Muscle of leg (tissue), 16 donors: ENCODE measurements at places on chromosomes 5 and 9. TPM values are rescaled to one million over a fixed set of nuclear protein-coding genes. Genes with fewer than 3 reads are reported as not detected.
A peak's percentile ranks its signal among the peaks of the same experiment; 100 is the strongest.

WDR38 gene
- total RNA-seq, result 0.04 TPM

ZNG1A gene
- 37.7 TPM for total RNA-seq

PTBP3 gene
- total RNA-seq, result 11.3 TPM

PGM5 gene
- total RNA-seq, result 61.0 TPM

PRUNE2 gene
- 13.2 TPM for total RNA-seq

GRXCR2 gene
- not detected for total RNA-seq

SNCAIP gene
- 10.3 TPM for total RNA-seq

VCAN gene
- 248 TPM for total RNA-seq

NUTM2G gene
- total RNA-seq, result not detected

TNFSF15 gene
- total RNA-seq, result 0.35 TPM

GRCh38 chr5:38258042-38258318, 379 bp upstream of the EGFLAM start:
- no peak for DNase-seq

DNA sequence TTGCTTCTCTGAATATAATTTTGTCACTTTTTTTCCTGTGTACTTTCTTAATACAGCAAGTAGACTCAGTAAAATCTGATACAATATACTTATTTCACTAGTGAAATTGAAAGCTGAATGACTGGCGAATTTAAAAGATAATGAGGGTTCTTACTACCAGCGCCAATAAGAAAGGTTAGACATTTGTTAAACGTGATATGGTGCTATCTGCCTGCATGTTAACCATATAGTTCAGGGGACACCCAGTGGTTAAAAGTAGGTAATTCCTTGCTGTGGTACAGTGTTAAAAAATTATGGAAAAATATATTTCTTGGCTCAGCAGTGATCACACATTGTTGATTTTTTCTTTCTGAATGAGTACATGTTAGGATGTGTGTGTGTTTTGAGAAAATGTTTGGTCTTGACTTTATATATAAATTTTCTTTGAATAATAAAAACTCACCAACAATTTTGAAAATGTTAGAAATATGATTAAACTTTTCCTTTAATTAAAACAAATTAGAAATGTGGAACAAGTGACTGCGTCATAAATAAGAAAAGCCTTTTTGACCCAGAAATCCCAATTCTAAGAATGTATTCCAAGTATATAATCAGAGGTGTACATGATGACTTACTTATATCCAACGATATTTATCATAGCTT, 25.8 kb downstream of the CAST start:
- DNase-seq, result peak; percentile 43

DNA sequence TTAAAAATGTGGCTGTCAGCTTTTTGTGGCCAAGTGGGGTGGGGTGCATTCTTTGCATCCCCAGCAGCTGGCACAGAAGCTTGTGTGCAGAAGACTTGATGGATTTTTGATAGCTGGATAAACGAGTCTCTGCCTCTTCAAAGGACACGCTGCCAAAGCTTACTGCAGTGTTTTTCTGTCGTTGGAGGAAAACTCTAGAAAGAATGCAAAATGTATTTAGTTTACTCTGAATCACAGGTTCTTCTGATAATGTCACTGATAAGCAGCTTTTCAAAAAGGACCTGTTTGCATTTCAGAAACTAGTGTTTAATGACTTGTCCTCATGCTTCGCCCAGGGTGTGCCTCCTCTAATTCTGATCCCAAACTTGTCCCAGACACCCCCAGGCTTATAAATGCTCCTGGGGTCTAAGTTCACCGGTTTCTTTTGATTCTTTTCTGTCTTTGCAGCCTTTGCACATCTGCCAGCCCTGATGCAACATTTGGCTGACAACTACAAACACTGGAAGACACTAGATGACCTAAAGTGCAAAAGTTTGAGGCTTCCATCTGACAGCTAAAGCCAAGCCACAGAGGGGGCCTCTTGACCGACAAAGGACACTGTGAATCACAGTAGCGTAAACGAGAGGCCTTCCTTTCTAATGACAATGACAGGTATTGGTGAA, 66.0 kb downstream of the WDR41 start:
- DNase-seq, result peak; percentile 32

DNA sequence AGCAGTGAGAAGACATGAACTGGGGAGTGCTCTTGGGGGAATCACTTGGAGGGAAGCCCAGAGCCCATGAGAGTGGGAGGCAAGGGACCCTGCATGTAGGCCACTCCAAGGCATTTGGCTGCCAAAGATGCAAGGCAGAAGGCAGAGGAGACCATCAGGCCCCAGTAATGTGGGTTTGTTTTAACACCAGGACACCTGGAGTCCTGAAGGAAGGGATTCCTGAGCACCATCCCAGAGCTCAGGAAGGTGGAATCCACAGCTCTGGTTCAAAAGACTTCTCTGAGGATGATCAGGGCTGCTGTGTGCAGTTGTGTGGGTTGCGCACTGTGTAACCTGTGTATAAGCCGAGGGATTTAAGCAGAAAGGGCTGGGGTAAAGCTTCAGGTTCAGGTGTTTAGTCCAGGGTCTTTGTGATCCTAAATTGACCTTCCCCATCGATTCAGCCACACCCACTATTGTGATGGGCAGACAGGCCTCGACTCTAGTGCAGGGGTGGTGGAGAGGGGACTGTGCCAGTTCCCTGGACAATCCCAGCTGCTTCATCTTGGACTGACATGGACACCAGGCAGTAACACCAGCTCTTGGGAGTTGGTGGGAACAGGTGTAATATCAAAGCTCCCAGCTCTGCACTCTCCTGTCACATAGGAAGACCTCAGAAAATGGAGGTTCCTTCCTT, 11.0 kb downstream of the B4GALT7 start:
- DNase-seq, result no peak

- DNase-seq, result no peak
Observed at GRCh38 chr5:33921002-33921401, 15.2 kb upstream of the RXFP3 start.

- peak; percentile 62 for DNase-seq
Observed at GRCh38 chr5:9059920-9060691, 485.8 kb downstream of the SEMA5A start.

DNA sequence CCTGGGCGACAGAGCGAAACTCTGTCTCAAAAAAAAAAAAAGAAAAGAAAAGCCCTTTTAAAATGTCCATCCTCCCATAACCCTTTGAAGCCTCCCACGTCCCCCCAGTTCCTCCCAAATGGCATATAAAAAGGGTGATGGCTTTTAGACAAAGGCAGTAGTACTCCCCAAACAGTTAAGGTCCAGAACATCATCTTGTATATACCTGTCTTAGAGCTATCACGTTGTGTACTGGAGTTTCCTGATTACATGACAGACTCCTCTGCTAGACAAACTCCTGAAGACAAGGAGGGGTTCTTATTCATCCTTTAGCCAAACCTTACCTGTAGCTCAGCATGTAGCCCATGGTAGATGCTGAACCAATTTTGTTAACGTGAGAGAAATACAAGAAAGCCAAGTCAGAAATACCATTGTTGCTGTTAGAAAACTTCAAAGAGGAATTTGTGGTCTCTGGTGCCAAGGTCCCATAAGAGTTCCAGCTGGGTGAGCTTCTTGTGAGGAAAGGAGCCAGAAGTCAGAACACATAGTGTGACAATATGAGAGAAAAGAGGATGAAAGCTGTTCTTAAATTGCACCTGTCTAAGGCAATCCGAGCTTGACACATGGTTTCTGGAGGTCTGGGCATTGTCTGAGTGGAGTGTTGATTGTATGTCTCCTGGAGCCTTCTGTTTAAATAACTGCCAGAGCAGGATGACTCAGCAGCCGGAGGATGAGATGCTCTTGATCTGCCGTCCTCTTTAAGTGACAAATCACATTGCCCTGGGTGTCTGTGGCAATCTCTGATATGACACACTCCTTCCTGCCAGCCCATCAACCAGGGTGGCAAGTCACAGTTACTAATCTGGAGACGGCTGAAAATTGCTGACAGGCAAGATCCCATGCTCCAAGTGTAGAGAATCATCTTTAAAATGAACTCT, 69.1 kb downstream of the ARRDC3 start:
- peak; percentile 77 for DNase-seq

DNA sequence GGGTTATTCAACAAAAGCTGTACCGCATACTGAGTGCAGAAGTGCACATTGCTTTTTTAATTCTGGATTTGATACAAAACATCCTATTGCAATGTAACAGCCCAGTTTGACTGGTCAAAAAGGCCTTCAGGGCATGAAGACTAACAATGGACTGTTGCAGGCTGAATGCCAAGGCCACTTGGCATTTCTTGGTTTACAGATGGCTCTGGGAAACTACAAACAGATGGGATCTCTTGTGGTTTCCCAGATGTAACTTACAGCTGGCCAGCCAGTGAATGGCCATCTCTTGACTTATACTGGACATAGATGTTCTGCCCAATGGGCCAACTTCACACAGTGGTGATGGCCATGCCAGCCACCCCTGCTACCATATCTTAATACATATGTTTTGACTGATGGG, 36.8 kb downstream of the UGT3A2 start:
- DNase-seq, result peak; percentile 14

GRCh38 chr9:35350827-35351549, 138.9 kb upstream of the RUSC2 start:
- DNase-seq, result no peak

- no peak for DNase-seq
Observed at GRCh38 chr5:53009816-53010215, 20.7 kb downstream of the ITGA2 start.

- peak; percentile 82 for DNase-seq
Observed at GRCh38 chr5:80255431-80255810, 427 bp downstream of the SERINC5 start.

DNA sequence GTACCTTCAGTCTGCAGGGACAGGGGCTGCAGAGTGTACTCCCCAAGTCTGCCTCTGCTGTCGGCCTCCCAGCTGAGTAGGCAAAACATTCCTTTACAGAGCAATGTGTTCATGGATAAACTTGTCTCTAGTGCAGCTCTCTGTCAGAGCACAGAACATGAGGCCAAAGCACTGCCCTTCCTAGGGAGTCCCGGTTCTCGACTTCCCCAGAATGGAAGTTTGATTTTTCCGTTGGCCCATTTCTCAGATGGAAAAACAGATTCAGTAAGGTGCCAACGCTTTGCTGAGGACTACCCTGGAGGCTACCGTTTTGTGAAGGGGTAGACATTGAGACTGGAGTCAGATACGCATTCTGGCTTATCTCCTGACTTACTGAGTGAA, 422 bp upstream of the TRIM32 start:
- no peak for DNase-seq

DNA sequence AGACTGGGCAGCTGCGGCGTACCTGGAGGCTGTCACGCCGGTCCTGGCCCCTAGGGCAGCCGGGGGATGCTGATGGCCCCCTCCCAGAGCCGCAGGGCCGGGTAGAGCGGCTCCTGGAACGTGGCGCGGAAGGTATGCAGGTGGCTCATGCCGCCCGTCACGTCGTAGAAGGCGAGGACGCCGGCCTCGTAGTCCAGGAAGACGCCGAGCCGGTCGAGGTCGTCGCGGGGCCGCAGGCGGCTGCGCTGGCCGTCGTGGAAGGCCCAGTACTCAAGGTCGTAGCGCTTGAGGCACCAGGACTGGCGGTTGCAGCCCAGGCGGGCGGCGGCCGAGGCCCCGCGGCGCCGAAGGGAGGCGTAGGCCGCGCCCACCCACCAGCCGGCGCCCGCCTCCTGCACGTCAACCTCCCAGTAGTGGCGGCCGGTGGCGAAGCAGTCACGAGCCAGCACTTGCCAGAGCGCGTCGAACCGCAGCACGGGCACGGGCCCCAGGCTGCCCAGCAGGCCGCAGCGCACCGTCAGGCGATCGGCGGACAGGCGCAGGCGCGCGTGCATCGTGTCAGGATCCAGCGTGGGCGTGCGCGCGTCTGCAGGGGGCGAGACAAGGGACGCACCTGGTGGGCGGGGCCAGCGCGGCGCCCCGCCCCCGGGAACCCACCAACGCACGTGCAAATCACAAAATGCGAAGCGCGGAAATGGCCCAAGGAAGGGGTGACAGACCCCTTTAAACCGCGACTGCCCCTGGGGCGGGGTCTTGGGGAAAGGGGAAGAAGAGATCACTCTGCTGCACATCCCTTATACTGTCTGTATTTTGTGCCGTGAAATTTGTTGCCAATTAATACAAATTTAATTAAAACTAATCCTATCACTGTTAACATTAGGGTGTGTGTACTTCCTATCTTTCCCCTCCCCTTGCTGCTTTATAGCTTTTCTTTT, 31.2 kb downstream of the NANS start:
- peak; percentile 62 for DNase-seq

GRCh38 chr9:86093788-86094555, 5.4 kb downstream of the GOLM1 start:
- peak; percentile 18 for DNase-seq

DNA sequence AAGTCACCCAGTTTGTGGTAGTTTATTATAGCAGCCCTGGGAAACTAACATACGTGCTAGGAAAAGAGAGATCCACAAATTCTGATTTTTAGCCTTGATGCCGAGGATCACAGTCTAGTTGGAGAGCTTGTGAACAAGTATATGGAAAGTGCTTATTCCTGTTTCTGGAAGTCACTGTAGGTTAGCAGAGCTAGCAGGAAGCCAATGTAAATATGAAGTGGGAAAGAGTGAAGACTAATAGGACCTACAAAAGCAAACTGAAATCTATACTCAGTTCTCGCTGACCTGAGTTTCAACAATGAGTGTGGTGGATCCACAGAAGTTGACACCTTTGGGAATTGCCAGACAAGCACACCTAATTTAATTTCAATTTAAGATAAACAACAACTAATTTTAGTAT, 254.9 kb downstream of the PLK2 start:
- no peak for DNase-seq

DNA sequence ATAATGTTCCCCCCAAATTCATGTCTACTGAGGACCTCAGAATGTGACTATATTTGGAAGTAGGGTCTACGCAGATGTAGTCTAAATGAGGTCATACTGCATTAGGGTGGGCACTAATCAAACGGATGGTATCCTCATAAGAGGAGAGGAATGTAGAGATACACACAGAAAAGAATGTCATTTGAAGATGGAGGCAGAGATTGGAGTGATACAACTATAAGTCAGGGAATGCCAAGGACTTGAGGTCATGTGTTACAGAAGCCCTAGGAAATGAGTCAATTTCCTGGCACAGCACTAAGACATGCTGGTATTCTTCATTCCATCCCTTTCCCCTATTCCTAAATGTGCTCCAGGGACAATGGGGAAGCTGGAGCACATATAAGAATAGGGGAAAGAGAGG, 758 bp upstream of the PDCD1LG2 start:
- no peak for DNase-seq

DNA sequence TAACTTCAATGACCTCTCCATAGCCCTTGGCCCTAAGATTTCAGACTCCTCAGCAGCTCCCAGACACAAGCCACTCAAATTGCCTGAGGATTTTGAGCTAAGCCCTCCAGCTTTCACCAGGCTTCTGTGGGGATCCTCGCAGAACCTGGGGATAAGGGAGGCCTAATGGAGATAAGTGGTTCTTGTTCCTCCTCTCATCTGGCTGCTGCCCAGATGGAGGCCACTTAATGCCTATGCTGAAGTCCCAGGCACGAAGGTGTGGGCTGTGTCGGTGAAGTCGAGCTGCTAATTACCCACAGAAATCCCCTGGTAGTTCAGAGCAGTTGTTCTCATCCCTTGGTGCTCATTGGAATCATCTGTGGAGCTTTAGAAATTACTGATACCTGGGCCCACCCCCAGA, 10.3 kb upstream of the FAT2 start:
- DNase-seq, result no peak
